ENCODE measurements at places on chromosomes 12 and 14.

DNA sequence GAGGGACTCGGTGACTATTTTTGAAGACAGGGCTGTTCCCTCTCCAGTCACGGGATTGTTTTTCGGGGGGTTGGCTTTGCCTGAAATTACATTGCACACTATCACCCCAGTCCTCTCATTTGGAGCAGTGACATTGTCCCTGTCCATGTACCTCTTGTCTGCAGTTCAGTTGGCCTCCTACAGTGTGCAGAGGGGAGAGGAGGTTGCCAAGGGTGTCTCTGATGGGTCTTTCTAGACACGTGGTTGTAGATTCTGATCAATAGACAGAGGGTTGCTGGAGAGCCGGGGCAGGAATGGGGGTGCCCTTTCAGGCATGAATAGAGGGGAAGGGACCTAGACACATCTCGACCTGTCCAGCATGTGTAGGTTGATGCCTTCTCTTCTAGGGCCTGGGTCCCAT lies 1.2 kb downstream of the TMEM120B start:
- DNase-seq = no peak

DNA sequence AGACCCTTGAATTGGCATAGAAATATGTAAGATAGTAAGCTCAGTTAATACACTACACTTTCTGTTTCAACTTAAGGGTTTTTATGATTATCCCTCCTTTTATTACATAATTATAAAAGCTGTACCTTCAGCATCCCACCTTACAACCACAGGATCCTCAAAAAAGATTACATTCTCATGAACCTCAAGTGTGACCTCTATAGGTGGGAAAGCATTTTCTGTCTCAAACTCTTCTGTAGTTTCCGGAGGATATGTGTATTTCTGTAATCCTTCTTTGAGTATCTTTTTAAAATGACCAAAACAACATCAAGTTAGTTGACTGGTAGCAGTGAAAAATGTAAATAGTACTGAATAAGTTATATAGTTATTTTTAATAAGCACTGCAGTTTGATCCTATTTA lies 75.9 kb downstream of the DNAI7 start:
- DNase-seq = no peak

DNA sequence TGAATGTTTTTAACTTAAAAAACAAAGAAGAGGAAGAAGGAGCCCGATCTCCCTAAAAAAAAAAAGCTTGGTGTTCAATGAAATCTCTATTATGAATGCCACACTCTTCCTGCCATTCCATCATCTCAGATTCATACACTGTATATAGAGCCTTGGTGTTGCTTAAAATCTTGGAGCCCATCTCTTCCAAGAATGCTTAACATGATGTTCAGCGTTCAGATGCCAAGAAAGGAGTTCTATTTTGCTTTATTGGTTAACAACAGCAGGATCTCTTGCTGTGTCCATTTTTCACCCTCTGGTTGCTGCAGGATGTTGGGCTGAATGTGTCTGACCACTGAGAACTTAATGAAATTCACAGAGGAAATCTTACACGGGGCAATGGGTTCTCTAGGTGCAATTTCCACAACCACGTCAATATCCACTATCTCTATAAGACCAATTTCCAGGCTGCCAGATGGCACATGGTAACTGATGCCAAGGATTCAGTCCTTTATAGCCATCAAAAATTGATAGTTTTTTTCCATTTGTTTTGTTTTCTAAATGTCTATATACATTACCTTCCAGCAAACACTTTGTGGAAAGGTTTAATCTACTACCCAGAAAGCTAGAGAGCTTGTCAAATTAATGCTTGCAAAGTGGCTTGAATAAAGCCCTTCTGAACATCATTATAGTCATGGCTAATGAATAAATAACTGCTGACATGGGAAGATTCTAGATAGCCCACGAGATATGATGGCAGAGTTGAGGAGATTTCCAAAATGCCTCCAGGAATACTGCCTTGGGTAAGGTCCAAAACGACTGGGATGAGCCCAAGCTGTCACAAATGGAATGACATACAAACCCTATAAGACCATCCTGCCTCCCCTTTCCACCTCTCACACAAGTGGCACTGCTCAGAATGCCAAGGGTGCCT lies 26.5 kb downstream of the RERG start:
- DNase-seq = no peak

DNA sequence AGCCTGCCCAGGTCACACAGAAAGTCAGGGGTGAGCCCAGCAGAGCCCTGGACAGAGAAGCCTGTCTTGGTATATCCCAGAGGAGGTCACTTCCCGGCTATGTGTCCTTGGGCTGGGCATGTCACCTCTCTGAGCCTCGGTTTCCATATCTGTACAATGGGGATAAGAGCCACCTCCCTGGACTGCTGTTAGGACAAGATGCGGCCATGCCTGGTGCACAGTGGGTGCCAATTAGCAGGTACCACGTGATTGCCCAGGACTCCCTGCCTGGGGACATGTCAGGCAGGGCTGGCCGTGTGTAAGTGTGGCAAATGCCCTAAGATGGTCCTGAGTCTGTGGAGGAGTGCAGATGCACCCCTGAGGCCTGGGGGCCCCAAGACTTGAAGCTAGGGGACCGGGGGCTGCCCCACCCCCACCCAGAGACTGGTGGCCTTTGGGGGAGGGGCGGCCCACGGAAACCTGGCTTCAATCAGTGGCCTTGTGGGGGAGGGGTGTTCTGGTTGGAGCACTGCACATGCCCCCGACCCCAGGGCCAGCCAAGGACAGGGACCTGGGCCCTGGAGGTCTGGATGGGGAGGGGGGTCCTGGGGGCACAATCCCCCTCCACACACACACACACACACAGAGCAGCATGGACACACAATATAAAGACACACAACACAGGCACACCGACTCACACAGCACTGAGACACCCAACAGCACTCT lies 878 bp downstream of the TMEM119 start:
- no peak for DNase-seq

DNA sequence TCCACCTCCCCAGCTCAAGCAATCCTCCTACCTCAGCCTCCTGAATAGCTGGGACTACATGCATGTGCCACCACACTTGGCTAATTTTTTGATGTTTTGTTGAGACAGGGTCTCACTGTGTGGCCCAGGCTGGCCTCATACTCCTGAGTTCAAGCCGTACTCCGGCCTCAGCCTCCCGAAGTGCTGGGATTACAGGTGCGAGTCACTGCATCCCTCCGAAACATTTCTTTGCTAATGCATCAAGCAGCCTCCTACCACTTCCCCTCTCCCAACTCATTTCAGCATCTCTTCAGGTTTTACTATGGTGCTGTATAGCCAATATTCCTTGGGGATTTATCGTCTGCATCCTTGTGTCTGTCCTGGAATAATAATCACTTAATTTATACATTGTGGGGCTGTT lies 2.3 kb upstream of the SLC22A17 start:
- DNase-seq = no peak

DNA sequence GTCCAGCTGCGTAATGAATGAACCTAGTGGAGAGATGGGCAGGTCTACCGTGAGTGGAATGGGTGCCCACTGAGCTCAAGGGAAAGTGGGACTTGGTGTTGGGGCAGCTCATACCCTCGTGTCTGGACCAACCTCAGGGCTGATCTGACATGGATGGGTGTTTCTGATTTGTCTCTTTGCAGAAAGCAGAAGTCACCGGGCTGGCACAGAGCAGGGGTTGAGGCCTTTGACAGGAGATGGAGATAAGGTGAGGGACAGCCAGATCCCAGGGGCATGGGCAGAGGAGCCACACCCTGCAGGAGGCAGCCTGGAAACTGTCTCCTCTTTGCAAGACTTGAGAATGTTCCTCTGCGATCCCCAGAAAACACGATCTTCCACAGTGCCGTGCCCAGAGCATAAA lies 20.9 kb upstream of the PPP1CC start:
- DNase-seq = no peak

DNA sequence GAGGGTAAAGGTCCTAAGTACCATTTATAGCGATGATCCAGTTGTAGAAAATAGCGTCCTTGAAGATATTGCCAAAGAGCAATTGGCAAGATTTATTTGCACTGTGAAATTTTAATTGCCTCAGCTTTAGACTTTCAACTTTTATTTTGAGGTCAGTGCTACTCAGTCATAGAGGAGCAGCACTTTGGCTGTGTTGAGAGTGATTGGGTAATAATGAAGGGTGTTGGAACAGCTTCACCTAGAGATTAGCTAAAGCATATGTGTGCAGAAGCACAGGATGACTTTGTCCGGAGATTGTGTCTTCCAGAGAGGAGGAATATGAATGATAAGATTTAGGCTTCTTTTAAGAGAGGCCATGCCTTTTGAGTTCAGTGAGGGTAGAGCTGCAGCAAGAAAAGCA lies 164.8 kb downstream of the NPAS3 start:
- no peak for DNase-seq

- no peak for DNase-seq
These were observed 4.7 kb downstream of the GLTP start for GRCh38 chr12:109875572-109876131.

DNA sequence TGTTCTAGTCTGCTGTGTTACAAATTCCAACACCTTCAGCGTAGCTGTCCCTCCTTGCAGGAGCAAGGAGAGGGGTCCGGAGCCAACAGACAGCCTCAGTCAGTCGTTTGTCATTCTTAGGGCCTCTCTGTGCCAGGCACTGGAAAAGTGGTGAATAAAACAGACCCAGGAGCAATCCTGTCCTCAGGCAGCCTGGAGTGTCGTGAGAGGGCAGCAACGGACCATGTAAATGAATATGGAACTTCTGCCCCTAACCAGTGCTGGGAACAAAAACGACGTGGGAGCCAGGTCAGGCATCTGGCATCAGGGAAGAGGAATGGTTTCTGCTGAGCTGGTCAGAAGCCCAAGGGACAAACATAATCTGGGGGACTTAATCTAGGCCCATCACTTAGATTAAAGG lies 64.8 kb upstream of the PSMC1 start:
- DNase-seq = no peak

DNA sequence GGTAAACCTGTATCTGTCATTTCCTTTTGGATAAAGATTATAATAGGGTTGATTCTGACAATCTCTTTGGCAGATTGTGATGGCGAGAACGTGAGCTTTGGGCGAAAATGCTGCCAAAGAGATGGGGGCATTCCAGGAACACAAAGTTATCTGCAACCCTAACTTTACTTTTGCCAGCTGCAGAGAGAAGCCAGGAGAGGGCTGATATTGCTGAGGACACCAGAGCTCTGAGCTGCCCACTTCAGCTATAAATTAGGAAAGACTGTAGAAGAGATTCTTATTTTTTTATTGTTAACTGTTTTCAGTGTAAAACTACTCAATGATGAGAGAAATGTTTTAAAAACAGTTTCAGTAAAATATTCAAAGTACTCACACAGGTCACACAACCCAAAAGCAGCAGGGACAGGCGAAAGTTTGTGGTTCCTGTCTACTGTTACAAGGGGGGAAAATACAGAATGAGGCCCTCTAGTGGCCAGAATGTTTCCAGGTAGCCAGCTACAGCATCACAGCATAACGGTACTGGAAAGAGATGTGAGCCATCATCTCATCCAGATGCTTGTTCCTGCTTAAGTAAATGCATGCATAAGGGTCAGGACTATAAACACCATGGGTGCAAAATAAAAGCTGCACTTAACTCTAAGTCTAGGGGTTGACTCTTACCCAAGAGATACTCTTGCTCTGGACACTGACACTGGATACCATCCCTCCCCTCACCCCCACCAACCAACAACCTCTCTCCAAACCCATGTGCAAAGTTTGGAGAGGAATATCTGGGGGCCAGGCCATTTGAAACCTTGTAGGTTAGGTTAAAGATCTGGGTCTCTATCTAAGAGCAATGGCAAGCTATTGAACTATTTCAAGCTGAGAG lies 498.4 kb downstream of the RMST start:
- DNase-seq = no peak

GRCh38 chr14:75222208-75222701 lies 45.8 kb upstream of the TMED10 start:
- no peak for DNase-seq

DNA sequence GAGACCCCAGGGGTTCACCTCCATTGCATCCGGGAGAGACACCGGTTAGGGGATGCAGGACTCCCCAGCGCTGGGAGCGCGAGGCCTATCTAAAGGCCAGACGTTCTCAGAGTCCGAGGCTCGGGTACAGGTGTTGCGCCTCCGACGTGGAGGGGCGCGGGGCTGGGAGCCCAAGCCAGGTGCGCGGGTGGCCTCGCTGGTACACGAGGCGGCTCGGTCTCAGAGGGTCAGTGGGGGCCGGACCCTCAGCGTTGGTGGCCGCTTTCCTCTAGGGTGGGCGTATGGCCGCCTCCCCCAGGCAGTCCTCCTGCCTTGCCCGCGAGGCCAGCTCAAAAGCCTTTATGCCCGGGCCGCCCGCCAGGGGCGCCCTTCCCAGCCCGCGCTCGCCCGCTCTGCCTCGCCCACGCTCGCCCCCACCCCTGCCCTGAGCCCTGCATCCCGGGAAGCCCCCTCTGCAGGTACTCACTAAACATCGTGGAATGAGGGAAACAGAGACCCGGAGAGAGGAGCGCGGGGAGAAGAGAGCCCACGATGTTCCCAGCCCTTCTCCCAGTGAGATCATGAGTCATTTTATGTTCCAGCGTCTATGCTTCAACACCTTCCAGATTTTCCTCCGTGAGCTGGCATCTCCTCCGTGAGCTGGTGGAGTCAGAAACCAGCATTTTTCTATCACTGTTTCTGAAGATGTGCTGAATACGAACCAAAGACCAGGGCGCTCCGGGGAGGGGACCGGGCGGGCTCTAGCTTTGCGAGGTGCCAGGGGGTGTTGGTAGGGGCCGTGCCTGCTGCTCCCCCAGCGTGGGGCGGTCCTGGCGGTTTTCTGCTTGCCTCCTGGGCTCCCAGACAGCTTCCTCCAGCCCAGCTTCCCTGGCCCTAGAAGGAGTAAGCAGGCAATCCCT lies 73.8 kb downstream of the DIO3 start:
- DNase-seq = no peak

DNA sequence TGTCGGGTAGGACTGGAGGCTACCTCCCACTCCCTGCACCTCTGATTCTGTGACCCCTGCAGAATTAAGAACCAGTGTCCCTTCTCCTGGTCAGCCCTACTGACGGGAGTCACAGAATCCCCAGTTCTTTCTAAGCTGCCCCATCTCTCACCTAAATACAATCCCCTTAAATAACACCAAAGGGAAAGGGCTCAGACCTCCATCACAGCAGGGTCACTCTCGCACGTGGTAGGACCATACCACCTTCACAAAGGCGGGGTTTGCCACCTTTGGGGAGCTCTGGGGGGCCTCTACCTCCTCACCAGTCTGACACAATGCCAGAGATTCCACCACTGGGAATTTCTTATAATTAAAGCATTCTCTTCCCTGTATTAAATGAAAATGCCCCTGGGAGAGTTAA lies 35.6 kb downstream of the DAD1 start:
- DNase-seq = no peak

DNA sequence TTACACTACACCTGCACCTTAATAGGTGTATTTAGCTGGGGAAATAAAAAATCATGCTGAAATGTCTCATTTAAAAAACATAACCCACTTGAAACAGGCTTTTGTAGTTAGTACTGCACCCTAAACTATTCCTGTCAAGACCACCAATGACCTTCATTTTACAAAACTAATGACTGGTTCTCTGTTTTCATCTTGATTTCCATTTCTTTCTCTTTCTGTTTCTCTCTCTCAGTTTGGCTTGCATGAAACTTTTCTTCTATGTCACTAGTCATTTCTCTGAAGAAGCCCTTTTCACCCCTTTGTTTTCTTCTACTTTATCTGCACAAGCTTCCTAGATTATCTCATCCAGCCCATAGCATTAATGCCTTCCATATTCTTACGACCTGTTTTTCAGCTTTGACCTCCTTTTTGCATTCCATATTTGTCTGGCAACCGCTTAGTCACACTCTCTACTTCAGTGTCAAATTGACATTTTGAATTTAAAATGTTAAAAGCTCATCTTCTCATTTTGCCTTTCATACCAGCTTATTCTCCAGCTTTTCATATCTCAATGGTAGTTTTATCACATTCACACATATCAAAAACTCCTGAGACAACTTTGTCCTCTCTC lies 32.7 kb upstream of the KLRF1 start:
- no peak for DNase-seq

Measured in stimulated activated CD8-positive, alpha-beta memory T cell treated with anti-CD3 and anti-CD28 coated beads, Interleukin-2, amount 100 ng/mL, for 1 hour (primary cell).